Fibroblast of mammary gland (primary cell): ENCODE measurements at places on chromosomes 5 and 9.

- DNase-seq, result no peak
Observed at GRCh38 chr9:126419475-126419874, 92.8 kb downstream of the MVB12B start.

DNA sequence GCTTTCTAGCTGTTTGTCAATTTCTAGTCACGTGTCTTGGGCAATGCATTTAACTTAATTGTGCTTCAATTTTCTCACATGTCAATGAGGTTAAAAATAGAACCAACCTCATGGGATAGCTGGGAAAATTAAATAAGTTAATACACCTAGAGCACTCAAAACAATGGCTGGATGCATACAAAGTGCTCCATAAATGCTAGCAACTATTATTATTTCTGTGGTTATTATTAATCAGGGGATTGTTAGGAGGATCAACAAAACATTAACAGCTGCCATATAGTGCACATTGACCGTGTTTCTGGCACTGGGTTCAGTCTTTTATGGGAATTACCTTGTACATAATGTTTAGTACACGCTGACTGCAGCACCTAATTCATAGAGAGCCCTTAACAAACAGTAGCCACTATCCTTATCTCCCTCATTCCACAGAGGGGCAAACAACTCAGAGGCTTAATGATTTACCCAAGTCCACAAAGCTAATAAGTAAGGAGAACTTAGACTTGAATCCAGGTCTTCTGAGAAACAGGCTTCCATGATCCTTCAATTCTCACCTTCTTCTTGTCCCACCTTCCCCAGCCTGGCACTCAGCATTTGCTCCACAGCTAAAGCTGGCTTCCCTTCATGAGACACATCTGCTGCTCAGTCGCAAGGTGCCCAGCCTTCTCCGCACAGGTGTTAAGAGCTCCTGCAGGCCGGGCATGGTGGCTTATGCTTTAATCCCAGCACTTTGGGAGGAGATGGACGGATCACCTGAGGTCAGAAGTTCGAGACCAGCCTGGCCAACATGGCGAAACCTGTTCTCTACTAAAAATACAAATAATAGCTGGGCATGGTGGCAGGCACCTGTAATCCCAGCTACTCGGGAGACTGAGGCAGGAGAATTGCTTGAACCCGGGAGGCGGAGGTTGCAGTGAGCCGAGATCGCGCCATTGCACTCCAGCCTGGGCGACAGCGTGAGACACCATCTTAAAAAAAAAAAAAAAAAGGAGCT, 137.4 kb upstream of the ABCA1 start:
- no peak for DNase-seq

GRCh38 chr5:61268871-61269270, 63.2 kb upstream of the ZSWIM6 start:
- no peak for DNase-seq

- no peak for DNase-seq
Observed at GRCh38 chr9:34541540-34541939, 18.8 kb upstream of the ENHO start.

DNA sequence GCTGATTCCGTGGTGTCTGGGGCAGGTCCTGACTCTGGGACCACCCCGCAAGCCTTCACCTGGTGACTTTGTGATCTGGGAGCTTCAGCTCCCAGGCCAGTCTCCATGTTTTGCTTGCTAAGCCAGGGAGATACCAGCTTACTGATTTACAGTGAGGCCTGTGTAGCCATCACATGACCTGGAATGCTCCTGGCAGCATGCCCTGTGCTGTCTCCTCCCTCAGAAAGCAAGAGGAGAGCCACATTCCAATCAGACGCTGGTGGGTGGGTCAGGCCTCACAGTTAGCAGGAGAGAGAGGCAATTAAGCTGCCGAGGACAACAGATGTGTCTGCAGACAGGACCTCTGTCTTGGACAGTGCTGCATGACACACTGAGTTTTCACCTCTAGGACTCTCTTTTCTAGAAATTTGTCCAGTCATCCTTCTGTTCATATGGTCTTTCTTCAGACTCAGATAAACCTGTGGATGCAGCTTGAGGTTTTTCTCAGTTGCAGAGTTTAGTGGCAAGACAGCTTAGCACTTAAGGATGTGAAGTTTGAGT, 24.4 kb upstream of the GRPEL2 start:
- DNase-seq, result peak; percentile 91

DNA sequence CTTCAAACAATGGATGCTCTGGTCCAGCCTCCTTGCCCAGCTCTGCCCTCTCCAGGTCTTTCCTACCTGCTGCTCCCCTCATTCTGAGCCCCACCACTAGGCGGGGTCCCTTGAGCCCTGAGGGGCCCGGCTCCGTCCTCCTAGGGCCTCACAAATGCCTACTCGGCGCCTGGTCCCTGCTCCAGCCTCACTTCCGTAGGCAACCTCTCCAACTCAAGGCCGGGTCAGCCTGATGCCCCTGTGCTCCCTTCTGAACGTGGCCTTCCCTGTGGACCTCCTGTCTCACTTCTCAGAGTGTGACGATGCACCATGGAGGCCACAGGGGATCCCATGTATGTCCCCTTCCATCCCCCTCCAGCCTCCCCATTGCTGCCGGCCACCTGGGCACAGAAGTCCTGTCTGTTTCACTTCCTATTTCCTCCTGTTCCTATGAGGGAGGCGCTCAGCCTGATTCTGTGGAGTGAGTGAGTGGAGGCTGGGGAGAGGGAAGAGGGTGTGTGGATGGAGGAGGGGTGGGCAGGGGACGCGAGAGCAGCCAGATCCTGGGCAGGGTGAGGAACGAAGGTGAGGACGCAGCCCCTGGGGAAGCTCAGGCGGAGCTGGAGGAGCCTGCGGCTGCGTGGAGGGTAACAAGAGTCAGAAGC, 127.2 kb upstream of the FAM120A start:
- DNase-seq, result no peak

DNA sequence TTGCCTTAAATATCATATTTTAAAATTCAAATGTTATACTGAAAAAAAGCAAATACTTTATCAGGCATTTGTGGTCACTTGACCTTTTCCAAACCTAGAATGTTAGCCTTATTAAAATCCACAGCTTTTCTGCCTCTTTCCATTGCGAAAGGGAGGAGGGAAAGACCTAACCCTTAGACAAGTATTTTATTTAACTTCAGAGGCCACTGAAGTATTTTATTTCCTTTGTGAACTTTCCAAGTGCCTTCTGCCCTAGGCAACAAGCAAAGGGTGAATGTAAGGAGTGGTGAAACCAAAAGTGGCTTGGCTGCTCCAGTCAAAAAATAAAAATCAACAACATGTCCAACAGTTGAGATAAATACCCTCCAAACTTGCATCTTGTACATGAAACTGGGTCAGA, 376.1 kb downstream of the EFNA5 start:
- no peak for DNase-seq

- peak; percentile 1 for DNase-seq
Observed at GRCh38 chr5:103929338-103930013, 366.9 kb upstream of the NUDT12 start.
